ENCODE measurements at places on chromosomes 5 and 9. TPM values are rescaled to one million over a fixed set of nuclear protein-coding genes. Genes with fewer than 3 reads are reported as not detected.

- H3K36me3 ChIP-seq: no peaks in the 10 kb centered on the region
- DNase-seq: no peak
- no peak overlapping the region for H3K27ac ChIP-seq
- no peaks in the 10 kb centered on the region for H3K4me1 ChIP-seq
These were observed 1087.7 kb upstream of the SEMA6A start for GRCh38 chr5:117662361-117662760.

DNA sequence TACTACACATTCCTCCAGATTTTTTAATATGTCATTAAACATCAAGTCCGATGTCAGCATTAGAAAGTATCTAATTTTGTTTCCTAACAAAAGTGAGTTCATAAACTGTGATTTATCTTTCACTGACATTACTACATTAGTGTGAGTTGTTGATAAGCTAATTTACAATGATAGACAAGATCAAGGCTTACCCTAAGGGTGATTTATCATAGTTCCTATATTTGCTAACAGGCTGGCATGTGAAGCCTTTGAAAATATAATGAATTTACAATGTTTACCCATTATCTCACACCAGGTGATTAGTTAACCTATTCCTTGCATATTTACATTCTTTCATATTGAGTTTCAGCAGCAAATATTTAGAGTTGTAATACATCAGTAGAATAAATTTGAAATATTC is 1096.9 kb upstream of the NUDT12 start:
- H3K27me3 ChIP-seq: no peaks in the 10 kb centered on the region
- no peak overlapping the region for H3K4me3 ChIP-seq
- no peaks in the 10 kb centered on the region for H3K4me1 ChIP-seq
- DNase-seq: no peak

DNA sequence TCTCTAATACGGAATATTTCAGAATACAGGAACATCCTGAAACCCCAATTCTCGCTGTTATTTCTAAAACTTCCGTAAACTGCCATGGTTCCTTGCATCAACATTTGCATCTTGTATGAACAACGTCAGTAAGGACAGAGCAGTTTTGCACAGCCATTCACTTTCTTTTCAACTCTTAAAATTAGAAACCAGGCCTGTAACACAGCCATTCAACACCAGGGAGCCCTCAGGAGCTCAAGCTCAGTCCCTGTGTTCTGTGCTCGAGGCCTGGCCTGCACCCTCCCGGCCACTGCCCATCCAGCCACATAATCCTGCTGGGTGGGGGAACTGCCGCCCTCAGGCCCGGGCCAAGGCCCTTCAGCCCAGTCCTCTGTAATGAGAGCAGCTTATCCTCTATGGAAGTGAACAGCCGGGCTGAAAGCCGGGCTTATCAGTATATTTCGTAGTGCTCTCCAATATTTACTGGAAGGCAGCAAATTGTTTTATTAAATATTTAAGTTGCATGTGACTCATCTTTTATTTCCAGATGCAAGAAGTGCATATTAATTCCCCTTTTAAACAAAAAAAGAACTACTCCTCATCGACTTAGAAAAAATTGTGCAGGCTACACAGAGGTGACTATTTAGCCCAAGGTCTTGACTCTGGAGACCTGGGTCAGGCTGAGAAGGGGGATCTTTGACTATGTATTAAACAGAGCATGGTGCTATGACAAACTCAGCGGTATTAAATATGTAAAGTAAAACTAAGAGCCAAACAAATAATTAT is 33.2 kb upstream of the SLC6A3 start:
- H3K27ac ChIP-seq: no peak overlapping the region
- DNase-seq: no peak
- peaks cover 31% of the 10 kb centered on the region for H3K36me3 ChIP-seq
- H3K4me1 ChIP-seq: no peaks in the 10 kb centered on the region

- no peaks in the 10 kb centered on the region for H3K36me3 ChIP-seq
- H3K27ac ChIP-seq: no peak overlapping the region
- DNase-seq: no peak
- no peak overlapping the region for H3K4me3 ChIP-seq
These were observed 52.8 kb downstream of the ARL15 start for GRCh38 chr5:54257366-54258118.

- H3K4me3 ChIP-seq: no peak overlapping the region
- no peak for DNase-seq
- no peaks in the 10 kb centered on the region for H3K36me3 ChIP-seq
- H3K27me3 ChIP-seq: peaks cover 31% of the 10 kb centered on the region
- H3K4me1 ChIP-seq: no peaks in the 10 kb centered on the region
These were observed 17.6 kb downstream of the FIBCD1 start for GRCh38 chr9:130921300-130921988.

Gene FOXD4L5
- 0.03 TPM for polyA plus RNA-seq
